ENCODE measurements at places on chromosomes 13 and 19. TPM values are rescaled to one million over a fixed set of nuclear protein-coding genes. Genes with fewer than 3 reads are reported as not detected.

The SHANK1 gene
- 0.17 TPM for total RNA-seq

The BEST2 gene
- total RNA-seq = 1.8 TPM

The ZBTB32 gene
- not detected for total RNA-seq

The SERTM1 gene
- not detected for total RNA-seq

The PTH2 gene
- not detected for total RNA-seq

The C19orf18 gene
- not detected for total RNA-seq

The ZNF304 gene
- 2.4 TPM for total RNA-seq

The PLVAP gene
- not detected for total RNA-seq

The CGB5 gene
- total RNA-seq = 0.85 TPM

The ZNF763 gene
- not detected for total RNA-seq
